ENCODE measurements at places on chromosomes 3 and 15.

DNA sequence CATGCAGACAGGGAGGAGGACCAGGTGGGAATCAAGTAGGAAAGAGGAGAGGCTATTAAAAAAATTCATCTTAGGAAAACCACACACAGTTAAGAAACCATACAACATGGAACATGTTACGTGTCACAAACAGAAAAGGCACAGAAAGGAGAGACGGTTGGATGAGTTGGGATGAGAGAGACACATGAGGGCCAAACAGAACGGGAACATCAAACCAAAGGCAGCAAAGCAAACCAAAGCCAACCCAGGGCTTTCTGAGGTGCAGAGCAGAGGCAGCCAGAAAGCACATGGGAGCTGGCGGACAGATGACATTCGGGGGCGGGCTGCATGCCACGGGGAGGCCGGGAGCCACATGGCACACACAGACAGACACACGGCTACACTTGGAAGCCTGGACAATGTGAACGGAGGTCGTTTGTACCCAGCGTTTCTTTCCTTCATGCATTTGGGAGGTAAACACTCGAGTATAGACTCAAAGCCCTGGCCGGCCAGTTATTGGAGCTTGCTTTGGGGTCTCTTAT is 8.6 kb upstream of the SEC13 start:
- no peak for DNase-seq

DNA sequence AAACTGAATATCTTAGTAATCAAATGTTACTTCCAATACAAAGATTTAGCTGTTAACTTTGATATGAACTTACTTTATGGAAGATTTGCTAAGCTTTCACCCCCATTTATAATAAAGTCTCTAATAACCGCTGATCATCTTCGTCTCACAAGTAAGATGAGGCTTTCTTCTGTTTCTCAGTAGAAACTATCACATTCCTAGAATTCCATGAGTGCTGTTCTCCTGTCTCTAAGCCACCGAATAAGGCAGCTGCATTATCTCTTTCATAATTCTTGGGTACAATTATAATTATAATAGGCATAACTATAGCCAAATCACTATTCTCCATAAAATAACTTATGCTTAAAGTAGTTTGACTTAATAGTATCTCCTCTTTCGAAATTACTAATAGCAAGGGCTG is 18.3 kb upstream of the SETMAR start:
- DNase-seq, result no peak

DNA sequence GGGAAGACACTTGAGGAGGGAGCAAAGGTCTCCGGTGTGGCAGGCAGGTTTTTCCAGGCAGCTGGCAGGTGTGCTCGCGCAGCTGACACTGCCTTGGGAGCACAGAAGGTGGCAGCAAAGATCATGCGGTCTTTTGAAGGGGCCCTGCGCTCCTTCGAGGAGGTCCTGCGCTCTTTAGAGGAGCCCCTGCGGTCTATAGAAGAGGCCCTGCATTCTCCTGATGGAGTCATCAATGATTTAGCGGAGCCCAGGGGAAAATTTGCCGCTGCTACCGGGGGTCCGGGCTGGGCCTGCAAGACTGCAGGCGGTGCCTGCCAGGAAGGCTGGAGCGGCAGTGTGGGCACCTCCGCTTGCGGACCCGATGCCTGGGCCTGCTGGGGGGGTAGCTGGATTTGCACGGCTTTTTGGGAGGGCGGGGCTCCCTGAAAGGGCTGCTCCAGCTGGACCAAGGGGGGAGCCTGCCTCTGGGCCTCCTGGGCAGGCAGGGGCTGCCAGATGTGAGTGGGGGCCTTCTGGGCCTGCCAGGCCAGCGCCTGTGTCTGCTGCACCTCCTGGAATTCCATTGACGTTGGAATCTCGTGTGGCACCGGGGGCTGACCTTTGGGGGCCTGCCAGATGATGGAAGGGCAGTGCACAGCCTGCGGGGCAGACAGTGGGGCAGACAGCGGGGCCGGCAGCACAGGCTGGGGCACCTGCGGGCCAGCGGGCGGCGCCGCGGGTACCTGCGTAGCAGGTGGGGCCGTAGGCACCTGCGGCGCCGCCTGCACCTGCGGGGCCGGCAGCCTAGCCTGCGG is 2.1 kb downstream of the MAGEL2 start:
- no peak for DNase-seq

DNA sequence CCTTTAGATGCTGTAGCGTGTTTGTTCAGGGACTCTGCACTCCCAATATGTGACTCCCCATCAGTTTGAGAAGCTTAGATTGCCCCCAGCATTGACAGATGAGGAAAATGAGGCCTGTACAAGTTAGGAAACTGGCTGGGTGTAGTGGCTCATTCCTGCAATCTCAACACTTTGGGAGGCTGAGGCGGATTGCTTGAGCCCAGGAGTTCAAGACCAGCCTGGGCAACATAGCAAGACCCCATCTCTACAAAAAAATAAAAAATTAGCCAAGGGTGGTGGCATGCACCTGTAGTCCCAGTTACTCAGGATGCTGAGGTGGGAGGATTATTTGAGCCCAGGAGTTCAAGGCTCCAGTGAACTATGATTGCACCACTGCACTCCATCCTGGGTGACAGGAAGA is 14.0 kb upstream of the PTPN23 start:
- DNase-seq, result no peak

DNA sequence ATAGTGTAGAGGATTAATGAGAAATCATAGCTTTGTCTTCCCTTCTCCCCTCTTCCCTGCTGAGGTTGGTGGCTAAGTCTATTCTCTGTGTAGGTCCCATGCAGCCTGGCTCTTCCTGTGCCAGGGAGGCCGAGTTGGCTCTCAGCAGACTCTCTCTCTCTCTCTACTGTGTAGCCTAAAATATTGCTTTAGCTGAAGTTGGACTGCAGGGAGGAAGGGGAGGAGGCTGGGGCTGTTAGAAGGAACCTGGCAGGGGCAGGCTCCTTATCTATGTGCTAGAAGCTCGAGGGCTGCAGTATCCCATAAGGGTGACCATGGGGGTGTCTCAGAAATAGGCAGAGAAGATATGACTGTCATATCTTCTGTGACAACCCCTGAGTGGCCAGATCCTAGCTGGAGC is 160.8 kb downstream of the EPHB1 start:
- DNase-seq, result no peak

DNA sequence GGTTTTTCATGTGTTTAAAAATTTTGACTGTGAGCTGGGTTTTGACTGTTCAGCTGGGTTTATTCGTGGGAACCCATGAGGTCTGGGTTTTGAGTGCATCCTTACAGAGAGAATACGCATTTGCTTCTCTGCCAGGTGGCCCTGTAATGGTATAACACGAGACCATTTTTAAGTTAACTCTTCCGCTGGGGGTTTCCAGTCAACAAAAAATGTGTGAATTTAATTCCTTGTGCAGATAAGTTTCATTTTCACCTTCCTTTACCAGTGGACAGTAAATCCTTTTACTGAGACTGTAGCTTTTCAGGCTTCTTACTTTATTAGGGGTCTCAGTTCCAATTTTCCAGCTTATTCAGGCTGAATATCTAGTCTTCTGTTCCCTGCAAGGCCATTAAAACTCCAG is 149.6 kb downstream of the OPA1 start:
- DNase-seq, result no peak

DNA sequence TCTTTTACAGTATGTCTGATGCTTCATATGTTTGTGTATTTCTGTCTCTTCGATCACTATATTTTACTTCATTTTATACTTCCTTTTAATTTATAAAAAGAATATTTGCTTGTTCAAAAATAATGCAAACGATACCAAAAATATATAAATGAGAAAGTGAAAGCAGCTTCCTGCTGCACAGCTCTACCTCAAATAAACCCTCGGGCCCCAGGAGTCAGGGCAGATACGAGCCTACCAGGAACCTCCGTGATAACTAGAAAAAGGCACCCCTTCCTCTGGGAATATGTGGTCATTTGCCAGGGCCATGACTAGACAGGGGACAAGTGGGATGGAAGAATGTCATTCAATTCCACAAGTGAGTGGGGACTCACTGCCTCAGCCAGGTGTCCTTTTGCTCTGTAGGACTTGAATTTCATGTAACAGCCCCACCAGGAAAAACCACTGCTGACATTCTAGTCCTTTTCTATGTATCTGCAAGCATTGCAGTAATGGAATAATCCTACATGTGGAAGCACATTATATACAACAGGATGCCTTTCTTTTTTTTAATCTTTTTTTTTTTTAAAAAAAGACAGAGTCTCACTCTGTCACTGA is 133.3 kb downstream of the SUCLG2 start:
- no peak for DNase-seq

GRCh38 chr3:64022451-64023186 is 675 bp downstream of the PSMD6 start:
- no peak for DNase-seq

GRCh38 chr3:46423588-46423987 is 16.5 kb downstream of the CCRL2 start:
- DNase-seq, result no peak

- no peak for DNase-seq
Observed at GRCh38 chr15:68986322-68986721, 28.2 kb upstream of the NOX5 start.

DNA sequence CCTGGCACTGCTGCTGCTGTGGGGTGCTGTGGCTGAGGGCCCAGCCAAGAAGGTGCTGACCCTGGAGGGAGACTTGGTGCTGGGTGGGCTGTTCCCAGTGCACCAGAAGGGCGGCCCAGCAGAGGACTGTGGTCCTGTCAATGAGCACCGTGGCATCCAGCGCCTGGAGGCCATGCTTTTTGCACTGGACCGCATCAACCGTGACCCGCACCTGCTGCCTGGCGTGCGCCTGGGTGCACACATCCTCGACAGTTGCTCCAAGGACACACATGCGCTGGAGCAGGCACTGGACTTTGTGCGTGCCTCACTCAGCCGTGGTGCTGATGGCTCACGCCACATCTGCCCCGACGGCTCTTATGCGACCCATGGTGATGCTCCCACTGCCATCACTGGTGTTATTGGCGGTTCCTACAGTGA is 2.1 kb downstream of the GRM2 start:
- DNase-seq, result no peak

Measured in AML-193 (cell line).